ENCODE measurements at places on chromosomes 7 and 10.
A peak's percentile ranks its signal among the peaks of the same experiment; 100 is the strongest.

DNA sequence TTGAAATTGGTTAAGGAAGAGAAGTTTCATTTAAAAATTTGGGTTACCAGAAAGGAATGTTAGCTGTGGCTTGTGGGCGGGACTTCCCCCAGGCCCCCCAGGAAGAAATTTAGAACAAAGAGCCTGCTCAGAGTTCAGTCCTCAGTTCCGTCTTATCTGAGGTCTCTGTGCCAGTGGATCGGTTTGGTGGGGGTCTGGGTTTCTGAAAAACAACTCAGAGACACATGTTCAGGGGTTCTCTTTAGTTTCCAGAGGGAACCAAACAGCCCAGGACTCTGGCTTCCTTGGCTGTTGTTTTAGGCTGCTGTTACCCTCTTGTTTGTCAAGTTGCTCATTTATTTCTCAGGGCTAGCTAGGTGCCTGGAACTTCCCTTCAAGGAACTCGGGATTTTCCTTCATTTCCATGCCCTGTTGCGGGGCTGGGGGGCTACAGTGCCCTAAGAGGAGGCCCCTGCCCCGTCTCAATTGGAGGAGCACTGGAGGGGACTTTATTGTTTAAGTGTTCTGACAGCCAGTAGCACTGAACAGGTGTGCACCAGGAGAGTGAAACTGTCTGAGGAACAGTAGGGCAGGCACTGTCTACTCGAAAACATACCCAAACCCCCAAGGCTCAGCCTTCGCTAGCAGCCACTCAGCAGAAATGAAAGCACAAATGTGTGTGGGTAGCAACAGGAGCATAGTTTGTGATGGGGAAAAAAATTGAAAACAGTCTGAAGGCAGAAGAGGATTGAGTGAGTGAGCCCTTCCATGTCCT is 59.9 kb downstream of the ALOX5 start:
- no peak for DNase-seq

- DNase-seq: no peak
Observed at GRCh38 chr7:17932770-17933169, 7.5 kb downstream of the SNX13 start.

DNA sequence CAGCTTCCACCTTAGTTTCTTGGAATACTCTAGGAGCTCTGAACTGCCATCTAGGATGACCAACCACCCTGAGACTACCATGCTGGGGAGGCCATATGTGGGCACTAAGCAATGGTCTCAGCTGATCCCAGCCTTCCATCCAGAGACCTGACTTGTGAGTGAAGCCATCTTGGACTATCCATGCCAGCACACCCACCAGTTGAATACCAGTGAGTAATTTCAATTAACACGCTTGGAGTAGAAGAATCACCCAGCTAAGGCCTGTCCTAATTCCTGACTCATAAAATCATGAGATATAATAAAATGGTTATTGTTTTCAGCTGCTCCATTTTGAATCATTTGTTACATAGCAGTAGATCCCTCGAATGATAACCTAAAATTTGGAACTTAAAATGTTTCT is 5.2 kb upstream of the KIF5B start:
- no peak for DNase-seq

GRCh38 chr10:46998192-46998591 is 87.0 kb downstream of the PTPN20 start:
- DNase-seq: no peak

GRCh38 chr10:17348501-17349349 is 105.7 kb downstream of the ST8SIA6 start:
- no peak for DNase-seq

GRCh38 chr7:47596502-47597202 is 14.7 kb upstream of the TNS3 start:
- no peak for DNase-seq

DNA sequence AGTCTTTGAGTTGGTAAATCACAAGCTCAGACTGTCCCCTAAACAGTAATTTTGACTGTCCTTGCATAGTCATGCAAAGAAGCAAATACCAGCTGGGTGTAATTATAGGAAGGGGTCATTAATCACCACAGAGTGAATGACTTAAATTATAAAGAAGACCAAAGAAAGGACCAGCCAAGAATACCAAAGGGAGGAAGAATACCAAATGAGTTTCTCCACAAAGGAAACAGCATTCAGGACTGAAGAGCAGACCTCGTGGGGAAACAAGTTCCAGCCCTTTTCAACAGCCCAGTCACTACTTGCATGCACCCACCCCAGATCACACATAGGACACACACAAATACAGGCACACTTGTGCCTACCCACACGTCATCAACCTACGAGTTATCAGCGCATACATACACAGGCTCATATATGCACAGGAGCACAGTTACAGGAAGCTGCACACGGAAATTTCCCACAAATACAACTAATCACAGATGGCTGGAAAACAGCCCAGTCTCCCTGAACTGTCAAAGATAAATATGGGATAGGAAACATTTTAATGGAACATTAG is 77.6 kb downstream of the DENND2A start:
- DNase-seq: no peak

DNA sequence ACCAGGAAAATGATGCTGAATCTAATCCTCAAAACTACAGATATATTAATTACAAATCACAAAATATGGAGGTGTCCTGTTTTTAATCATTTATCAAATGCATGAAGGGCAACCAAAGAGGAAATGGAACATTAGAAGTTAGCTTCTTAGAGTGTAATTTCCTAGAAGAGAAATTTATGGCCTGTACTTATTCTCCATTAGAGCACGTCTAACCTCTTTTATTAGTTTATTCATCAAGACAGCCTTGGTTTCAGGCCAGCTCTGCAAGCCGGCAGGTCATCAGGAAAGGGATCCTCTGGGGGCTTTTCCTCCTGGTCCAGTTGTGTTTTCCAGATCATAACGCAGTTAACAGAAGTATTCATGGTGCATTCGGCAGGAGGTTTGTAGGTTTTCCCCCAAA is 517.6 kb downstream of the KCNMA1 start:
- DNase-seq: no peak

GRCh38 chr10:110993024-110993693 is 73.8 kb downstream of the SHOC2 start:
- DNase-seq: no peak

DNA sequence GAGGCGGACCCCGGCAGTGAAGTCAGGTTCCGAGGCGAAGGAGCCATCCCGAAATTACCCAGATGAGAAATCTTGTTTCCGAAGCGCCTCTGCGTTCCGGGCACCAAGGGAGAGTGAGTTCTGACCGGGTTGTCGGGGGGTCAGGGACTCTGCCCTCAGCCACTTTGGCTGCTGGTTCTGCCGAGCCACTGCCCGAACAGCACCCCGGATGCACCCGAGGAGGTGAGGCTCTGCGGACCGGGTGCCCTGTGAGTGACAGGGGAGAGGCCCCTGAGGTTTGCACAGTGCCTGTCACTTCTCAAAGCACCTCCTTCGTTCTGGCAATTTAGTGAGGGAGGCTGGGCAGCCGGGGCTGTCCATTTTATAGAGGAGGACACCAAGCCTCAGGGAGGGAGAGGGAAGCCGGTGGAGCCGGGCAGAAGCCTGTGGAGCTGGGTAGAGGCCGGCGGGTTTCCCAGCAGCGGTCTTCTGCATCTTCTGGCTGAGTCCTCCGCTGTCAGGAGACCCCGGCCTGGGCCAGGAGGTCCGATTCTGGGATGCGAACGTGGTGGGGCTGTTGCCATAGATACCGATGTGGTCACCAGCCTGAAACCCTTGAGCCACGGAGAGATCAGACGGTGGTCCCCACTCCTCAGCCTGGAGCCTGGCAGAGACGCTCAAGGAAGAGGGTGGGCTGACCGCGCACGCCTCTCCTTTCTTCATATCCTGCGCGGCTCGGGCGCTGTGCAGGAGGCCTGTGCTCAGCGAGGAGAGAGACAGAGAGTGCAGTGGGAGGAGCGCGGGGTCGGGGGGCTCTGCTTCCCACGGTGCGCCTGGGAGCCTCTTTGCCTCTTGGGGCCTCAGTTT is 18.9 kb upstream of the SHH start:
- DNase-seq: no peak

- no peak for DNase-seq
Observed at GRCh38 chr10:129741978-129742741, 221.9 kb downstream of the EBF3 start.

DNA sequence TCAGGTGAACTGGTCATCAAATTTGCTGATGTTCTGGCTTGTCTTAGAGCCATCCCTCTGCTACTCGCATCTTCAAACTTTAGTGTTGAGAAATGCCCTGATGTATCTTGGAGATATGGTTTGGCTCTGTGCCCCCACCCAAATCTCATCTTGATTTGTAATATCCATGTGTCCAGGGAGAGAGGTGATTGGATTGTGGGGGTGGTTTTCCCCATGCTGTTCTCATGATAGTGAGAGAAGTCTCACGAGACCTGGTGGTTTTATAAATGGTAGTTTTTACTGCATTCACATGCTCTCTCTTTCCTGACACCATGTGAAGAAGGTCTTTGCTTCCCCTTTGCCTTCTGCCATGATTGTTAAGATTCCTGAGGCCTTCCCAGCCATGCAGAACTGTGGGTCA is 74.0 kb upstream of the AFAP1L2 start:
- no peak for DNase-seq

DNA sequence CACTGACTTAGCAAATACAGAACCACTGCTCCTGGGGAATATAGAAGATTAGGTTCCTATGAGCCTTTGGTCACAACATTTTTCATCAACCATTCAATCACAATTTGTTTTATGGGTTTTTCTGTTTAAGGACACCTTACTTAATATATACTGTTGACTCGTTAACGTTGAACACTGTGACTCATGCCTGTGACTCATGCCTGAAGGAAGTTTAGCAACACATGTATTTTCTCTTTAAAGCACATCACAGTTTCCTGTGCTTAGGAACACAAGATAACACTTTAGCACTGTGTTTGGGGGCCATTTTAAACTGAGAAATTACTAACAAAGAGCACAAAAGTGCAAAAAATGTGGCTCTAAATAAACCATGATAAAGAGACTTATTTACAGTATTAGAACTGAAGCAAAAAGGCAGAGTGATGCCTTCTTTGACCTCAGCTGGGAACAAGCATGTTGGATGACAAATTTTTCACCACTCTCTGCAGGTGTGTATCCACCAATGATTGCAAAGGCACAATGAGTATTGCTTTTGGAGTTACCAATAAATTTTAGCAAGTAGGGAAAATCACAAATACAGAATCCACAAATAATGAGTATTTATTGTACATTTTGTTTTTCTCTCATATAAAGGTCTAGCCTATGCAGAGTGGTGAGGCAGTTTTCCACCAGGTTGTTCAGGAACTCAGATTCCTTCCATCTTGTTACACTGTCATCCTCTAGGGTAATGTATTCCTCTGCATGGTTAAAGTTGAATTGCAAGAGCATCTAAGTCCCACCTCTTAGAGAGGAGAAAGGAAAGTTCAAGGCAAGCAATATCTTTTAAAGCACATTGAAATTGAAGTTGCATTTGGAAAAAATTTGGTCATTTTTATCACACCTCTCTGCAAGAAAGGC is 7.3 kb downstream of the FGFBP3 start:
- peak; percentile 22 for DNase-seq

DNA sequence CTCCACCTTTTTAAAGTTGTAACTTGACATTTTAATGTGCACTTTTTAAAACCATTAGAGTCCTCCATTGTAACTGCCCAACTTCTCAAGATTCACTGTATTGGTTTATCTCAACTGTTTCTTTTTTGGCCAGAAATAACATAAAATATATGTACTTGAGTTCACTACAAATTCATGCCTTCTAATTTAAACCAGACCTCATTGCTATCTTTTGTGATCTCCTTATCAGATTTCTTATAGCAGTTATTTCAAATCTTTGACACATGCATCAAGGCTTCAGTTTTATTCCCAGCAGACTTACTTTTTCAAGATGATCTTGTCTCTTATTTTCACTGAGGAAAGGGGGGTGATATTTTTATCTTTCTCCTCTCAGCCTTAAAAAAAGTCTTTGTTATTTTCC is 154.3 kb downstream of the PHF14 start:
- DNase-seq: no peak

- DNase-seq: no peak
Observed at GRCh38 chr7:124700655-124701054, 64.9 kb downstream of the GPR37 start.

DNA sequence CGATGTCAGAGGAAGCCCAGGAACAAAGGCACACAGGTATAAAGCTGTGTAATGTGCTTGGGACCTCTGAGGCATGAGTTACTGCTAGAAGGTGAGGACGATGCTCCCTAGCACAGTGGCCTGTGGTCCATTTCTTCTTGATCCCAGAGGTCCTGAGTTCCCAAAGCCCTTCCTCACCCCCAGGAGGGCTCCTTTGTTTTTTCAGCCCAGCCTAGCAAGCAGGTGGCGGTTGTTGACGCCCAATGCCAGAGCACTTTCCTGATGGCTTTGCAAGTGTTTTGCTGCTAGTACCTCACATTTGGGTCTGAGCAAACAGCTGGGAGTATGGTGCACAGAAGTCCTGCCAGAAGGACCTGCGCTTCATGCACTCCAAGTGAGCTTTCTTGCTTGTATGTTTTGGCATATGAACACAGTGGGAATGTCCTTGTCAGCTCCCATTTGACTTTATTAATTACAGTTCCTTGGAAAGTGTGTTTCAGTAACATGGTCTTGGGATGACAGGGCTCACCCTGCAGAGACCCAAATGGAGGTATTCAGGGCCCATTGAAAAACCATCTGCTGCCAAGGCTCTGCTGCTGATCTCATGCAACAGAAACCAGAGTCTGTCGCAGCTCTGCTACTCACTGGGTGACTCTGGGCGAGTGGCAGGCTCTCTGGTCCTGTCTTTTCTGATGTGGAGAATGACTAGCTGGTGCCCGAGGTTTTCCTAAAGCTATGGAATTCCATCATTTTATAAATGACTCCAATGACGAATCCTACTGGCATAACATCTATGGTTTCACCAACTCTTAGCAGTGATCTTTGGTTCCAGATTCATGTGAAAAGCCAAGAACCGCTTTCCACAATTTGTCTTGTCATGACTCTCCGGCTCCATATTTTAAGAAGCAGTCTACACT is 134.9 kb downstream of the ARID5B start:
- DNase-seq: no peak

DNA sequence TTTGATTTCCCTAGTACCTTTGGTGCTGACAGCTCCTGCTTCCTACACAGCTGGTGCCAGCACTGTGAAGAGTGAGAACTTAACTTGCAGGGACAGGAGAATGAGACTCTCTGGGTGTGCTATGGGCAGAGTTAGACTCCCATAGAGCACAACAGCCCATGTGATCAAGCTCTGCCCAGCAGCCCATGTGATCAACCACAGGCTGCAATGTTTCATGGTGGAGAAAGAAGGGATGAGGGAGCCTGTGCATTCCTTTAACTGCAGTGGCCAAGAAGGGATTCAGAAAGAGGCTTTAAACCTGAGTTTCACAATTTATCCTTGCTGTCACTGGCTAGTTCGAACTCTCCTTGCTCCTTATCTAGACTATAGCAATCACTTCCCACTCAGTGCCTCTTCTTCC is 10.0 kb upstream of the MEST start:
- no peak for DNase-seq
